ENCODE measurements at places on chromosomes 5 and 9.

GRCh38 chr5:14138608-14139540, 4.3 kb upstream of the TRIO start:
- peak; percentile 49 for DNase-seq

DNA sequence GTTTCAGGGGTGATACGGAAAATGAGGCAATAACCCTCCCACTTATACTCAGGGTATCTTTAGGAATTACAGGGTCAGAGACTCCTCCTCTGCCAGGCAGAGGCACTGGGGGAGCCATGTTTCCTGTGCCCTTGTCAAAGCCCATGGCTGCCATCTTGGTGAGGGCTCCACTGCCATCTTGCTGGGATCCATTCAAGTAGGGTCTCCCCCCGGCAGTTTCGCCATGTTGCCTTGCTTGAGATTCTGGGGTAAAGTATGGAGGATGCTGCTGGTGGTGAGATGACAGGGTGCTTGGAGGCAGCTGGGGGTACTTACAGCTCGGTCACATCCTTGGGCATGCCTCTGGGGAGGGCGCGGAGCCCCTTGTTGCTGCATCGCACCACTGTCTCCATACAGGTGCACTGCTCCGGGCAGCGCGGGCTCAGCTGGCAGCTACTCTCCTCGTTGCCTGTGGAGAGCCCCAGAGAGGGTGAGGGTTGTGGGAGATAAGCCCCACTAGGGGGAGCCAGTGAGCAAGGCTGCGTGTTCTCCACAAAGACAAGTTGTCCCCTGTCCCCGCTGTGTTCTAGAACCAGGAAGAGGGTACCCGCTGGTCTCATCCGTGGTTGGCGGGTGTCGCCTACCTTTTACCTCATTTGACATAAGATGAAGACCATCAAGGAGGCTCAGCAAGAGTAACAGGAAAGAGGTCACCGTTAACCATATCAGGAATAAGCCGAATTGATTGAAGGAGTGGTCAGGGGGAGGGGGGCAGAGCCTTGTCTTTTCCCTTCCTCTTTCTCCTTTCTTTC, 169.0 kb upstream of the PANK3 start:
- DNase-seq, result no peak

- DNase-seq, result no peak
These were observed 127.2 kb upstream of the SLC44A1 start for GRCh38 chr9:105117234-105117633.

DNA sequence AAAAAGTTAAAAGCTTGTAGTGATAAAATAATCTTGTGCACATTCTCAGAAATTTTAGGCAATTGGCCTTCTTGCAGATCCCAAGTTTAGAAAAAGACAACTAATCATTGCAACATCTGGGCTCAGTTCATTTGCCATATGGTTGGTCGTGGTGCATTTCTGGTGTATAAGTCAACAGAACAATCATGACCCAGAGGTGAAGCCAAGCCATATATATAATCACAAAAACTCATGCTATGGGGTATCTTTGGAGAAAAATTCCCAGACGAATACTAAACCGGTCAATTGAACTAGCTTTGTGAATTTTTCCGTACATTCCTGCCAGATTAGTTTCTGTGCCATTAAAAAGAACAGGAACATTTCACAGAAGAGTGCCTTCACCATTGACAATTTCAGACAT, 50.3 kb downstream of the FYB1 start:
- DNase-seq, result no peak

DNA sequence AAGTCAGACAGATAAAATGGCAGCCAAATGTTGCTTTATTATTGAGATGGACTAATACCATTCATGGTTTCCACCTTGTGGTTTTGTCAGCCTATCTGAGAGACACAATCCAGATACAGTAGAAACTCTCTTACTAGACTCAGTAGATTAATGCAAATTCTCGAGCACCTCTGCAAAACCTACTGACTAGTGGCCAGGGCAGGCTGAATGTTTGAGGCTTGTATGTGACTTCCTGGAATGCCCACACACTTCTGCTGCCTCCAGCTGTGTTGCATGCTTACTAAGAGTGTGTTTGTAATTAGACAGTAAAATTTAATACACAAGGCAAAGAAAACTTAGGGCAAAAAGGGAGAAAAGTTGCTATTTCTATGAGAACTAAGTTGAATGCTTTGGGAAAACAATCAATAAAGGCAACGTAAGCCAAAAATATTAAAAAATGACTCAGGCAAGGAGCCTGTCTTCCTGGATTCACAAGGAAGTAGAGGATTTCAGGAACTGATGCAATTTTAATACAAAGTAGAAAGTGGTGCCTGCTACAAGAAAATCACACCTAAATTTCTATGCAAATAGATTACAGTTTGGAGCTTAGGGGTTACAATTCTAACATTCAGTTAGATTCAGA, 30.2 kb upstream of the CCNG1 start:
- DNase-seq, result no peak

- no peak for DNase-seq
These were observed 13.0 kb downstream of the ROR2 start for GRCh38 chr9:91937056-91937455.

- no peak for DNase-seq
These were observed 33.0 kb upstream of the ARHGAP26 start for GRCh38 chr5:142737179-142737578.

GRCh38 chr9:18235181-18235908, 238.6 kb upstream of the ADAMTSL1 start:
- DNase-seq, result no peak

DNA sequence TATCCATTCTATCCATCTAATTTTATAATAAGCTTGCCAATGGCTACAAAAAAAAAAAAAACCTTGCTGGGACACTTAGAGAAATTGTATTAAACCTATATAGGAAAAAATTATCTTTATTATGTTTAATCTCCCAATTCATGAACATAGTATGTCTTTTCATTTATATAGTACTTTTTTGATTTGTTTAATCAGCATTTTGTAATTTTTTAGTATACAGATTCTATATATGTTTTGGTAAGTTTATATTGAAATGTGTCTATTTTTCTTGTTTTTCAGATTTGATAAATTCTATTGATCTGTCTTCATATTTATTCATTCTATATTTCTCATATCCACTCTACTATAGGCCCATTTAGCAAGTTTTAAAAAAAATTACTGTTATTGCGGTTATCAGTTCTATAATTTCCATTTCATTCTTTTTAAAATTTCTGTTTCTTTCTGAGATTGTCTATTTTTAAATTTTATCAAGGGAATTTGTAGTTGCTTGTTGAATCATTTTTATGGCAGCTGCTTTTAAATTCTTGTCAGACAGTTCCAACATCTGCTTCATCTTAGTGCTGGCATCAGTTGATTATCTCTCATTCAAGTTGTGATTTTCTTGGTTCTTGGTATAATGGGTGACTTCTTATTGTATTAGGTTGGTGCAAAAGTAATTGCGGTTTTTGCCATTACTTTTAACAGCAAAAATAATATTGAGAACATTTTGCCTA, 170.1 kb upstream of the S1PR3 start:
- DNase-seq, result no peak

GRCh38 chr9:138051586-138052321, 174.2 kb downstream of the CACNA1B start:
- DNase-seq, result no peak

DNA sequence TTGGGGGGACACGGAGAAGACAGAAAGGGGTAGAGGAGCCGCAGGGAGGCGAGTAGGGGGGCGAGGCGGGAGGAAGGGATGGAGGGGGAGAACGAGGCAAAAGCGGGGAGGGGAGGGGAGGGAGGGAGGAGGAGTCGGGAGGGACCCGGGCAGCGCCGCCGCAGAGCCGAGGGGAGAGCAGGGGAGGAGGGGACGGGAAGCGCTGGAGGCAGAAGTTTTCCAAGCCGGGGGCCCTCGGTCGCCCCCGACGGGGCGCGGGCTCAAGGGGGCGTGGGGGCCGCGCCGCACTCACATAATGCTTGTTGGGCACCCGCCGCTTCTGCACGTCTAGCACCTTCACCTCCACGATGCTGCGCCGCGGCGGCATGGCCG, 353 bp downstream of the SH3PXD2B start:
- no peak for DNase-seq

DNA sequence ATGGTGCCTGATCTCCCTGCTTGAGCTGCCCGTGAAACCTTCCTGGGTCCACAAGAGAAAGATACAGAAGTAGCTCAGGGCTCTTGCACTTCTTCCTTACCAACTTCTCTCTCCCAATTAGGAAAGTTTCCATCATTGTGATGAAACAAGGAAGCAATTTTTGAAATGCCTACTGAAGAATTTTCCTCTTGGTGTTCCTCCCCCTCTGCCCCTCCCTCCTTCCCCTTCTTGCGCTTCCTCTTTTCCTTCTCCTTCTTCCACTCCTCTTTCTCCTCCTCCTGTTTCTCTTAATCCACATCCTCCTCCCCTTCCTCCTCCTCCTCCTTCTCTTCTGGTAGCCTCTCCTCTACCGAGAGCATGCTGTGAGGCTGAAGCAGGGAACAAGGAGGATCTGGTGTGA, 36.3 kb upstream of the OTULINL start:
- DNase-seq, result no peak

DNA sequence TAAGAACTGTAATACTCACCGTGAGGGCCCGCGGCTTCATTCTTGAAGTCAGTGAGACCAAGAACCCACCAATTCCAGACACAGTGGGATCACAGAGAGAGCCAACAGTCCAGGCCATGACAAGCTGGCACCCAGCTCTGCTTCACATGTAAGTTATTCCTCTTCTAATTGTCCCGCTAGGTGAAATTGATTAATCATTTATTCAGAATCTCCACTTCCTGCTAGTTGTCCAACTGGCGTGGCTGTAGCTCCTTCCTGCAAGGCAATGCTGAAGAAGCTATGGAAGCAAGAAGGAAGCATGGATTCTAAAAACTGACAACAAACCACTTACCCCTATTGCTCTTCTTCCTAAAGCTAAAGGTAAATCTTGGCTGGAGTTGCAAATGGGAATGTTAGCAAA, 30.0 kb upstream of the GLRX start:
- no peak for DNase-seq

- DNase-seq, result no peak
These were observed 241.5 kb downstream of the ARRDC3 start for GRCh38 chr5:91141642-91142041.

GRCh38 chr9:126665644-126666035, 51.9 kb downstream of the LMX1B start:
- no peak for DNase-seq

GRCh38 chr9:124495126-124496074, 11.8 kb downstream of the NR5A1 start:
- DNase-seq, result no peak

- no peak for DNase-seq
These were observed 85.0 kb upstream of the HRH2 start for GRCh38 chr5:175572886-175573285.

DNA sequence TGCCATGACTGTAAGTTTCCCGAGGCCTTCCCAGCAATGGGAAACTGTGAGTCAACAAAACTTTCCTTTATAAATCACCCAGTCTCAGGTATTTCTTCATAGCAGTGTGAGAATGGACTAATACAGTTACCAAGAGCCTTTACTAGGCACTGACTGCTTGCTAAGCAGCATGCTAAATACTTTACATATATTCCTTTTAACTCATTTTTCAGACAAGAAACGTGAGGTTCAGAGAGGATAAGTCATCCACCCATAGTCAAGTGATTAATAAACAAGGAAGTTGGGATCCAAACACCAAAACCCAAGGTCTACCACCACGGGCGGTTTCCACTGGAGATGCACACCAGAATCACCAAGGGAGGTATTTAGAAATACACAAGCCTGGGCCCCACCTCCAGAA, 50.8 kb downstream of the GABBR2 start:
- no peak for DNase-seq

DNA sequence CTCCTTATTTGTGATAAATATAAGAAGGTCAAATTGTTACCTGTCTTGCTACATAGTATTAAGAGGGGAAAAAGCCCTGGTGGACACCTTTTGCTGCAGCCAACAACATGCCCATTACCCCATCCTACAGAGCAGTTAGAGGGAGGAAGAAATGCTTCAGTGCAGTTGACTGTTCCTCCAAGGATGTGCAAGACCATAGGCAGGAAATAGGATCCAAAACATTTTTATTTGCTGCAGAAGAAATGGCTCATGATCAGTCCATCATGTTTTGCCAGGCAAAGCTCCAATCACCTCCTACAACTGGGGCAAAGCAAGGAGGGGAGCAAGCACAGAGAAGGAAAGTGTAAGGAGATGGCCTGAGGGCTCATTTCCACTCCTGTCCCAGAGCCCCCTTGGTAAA, 399.1 kb upstream of the PIK3R1 start:
- no peak for DNase-seq

GRCh38 chr5:1916041-1917001, 33.6 kb upstream of the IRX4 start:
- no peak for DNase-seq

GRCh38 chr5:68333649-68334552, 118.3 kb downstream of the PIK3R1 start:
- no peak for DNase-seq

DNA sequence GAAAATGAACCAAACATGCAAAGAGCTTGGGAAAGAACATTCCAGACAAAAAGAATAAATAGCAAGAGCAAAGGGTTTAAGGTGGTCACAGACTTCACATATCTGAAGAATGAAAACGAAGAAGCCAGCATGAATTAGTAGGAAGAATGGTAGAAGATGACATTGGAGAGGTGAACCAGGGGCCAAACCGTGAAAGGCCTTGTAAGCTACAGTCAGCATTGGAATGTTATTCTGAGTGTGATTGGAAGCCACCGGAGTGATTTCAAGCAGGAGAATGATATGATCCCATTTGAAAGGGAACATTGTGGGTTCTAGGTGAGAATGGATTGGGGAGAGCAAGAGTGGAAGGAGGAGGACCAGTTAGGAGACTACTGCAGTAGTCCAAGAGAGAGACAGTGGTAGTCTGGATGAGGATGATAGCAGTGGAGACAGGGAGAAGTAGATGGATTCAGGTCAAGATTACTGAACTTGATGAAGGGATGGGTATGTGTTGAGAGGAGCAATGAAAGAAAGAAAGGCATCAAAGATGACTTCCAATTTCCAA, 6.9 kb upstream of the PFDN1 start:
- DNase-seq, result no peak

- no peak for DNase-seq
These were observed 736.3 kb downstream of the TAF11L14 start for GRCh38 chr5:18370531-18370930.

- no peak for DNase-seq
These were observed 9.8 kb downstream of the RACK1 start for GRCh38 chr5:181233801-181234454.

GRCh38 chr5:76604838-76605237, 18.4 kb downstream of the F2RL2 start:
- no peak for DNase-seq

DNA sequence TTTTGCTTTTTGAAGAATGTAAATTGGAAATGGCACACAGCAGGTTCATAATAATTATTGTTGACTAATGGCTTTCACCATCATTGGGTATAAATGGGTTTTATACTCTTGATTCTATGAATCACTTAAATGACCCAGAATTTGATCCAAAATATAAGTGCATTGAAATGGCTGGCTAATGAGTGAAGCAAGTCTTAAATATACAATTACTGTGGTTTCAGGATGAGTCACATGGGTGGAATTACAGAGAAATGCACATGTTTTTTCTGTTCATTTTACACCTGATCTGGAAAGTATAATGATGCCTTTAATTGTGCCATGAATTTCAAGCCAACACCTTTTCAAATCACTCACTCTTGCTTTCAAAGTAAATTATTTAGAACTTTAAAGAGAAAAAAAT, 380.8 kb upstream of the CD180 start:
- DNase-seq, result peak; percentile 10

- no peak for DNase-seq
These were observed 27.2 kb downstream of the ATP6V0E1 start for GRCh38 chr5:173010547-173011464.

GRCh38 chr5:172904643-172905345, 54.4 kb upstream of the RPL26L1 start:
- DNase-seq, result peak; percentile 38
